ENCODE measurements at places on chromosomes 5 and 9.

DNA sequence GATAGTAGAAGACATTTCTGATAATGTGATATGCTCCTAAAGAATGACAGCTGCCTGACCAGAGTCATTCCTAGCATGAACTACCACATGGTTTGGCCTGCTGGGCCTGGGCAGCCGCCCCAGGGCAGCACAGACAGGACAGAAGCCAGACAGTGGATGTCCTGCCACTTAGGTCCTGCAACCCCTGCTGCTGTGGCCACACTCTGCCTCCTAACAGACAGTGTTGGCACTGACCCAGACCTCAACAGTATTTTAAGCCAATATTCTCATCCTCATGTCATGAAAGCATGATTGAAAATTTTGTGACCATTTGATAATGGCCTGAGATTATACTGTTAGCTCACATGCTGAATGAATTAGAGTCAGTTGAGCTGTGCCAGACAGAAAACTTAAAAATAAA lies 15.8 kb downstream of the CENPP start:
- no peak for DNase-seq

DNA sequence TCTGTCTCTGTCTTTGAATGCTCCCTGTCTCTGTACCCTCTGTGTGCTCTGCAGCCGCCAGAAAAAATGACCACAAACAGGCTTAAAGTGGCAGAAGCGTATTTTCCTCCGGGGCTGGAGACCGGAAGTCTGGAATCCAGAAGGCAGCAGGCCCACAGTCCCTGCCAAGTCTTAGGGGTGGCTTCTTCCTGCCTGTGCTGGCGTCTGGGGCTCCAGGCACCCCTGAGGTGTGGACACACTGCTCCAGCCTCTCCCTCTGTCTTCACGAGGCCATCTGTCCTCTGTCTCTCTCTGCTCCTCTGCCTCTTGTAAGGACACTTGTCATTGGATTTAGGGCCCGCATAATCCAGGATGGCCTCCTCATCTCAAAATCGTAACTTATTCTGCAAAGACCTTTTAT lies 298.4 kb upstream of the IRX4 start:
- no peak for DNase-seq

- no peak for DNase-seq
These were observed 266.6 kb downstream of the CD180 start for GRCh38 chr5:66929995-66930394.

GRCh38 chr5:118894709-118895108 lies 93.6 kb downstream of the DTWD2 start:
- DNase-seq: no peak

DNA sequence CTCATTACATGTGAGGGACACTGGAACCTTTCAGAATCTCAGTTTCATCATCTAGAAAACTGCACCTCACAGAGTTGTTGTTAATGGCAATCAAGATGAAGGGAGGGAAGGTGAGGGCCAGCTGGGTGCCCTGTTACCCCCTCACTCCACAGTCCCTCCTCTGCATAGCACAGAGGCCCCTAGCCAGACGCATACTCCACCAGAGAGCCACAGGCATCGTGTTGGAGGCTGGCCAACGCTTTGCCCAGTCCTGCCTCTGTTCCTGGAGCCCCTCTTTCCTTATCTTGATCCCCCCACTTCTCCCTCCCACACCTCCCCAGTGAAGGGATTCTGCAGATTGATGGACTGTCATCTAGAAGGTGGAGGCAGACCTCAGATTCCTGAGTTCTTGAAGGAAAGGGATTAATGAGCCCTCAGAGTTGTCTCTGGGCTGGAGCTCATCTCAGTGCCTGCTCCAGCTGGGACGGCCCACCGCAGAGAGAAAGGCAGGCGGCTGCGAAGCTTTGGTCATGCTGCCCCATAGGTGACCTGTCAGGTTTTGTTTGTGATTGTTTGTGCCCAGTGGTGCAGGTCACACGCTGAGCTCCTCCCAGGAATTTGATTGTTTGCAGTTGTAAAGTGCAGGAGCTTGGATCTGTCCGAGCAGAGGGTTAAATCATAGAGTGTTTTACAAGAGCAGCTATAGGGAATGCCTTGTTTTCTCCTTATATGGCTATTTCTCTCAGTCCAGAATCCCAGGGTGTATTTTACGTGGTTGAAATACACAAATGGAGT lies 487.3 kb downstream of the CCDC171 start:
- no peak for DNase-seq

GRCh38 chr5:169860585-169860984 lies 119.7 kb downstream of the INSYN2B start:
- DNase-seq: no peak

- no peak for DNase-seq
These were observed 341.6 kb downstream of the ZNF608 start for GRCh38 chr5:124404796-124405195.

DNA sequence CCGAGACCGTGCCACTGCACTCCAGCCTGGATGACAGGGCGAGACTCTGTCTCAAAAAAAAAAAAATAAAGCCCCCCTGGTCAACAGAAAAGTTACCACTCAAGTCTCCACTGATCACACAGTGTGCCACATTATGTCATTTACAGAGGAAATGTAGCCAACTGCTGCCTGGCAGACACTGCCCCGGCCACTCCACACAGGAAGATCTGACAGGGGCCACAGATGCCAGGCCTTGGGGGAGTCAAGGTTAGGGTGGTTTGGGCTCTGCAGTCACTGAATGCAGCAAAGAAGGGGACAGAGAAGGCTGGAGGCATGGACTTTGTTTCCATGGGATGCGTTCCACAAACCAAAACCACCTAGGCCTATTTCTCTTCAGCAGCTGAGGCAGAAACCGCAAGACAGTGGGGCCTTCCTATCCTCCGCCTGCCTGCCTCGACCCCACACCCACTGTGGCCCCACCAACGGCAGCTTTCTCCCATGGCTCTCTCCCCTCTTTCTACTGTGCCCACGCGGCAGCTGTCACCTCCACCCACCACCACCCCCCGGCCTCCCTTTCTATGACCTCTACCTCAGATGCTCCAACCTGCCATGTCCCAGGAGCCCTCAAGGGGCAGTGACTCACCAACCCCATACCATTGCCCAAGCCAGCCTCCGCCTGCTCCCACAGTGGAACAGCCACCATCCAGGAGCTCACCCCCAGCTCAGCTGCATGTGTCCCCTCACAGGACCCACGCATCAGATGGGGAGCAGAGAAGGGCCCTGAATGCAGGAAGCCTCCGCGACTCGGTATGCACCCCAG lies 12.4 kb downstream of the IPPK start:
- DNase-seq: no peak

DNA sequence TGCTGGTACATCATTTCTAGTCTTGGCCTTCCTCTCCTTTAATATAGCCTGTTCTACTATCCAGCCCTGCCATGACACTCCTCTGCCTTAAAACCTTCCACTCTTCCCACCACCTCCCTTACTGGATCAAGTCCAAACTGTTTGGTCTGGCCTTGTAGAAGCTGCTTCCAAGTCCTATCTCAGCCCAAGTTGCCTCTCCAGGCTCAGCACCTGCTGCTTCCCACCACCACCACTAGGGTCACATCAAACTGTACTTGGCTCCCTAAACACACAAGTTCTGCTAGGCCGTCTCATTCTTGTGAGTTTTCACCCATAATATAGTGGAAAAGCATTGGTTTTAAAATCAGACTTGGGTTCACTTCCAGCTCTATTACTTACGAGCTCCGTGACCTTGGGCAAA lies 1.4 kb downstream of the NDUFA8 start:
- DNase-seq: no peak

GRCh38 chr5:146533260-146533857 lies 17.4 kb upstream of the GPR151 start:
- peak; percentile 27 for DNase-seq

DNA sequence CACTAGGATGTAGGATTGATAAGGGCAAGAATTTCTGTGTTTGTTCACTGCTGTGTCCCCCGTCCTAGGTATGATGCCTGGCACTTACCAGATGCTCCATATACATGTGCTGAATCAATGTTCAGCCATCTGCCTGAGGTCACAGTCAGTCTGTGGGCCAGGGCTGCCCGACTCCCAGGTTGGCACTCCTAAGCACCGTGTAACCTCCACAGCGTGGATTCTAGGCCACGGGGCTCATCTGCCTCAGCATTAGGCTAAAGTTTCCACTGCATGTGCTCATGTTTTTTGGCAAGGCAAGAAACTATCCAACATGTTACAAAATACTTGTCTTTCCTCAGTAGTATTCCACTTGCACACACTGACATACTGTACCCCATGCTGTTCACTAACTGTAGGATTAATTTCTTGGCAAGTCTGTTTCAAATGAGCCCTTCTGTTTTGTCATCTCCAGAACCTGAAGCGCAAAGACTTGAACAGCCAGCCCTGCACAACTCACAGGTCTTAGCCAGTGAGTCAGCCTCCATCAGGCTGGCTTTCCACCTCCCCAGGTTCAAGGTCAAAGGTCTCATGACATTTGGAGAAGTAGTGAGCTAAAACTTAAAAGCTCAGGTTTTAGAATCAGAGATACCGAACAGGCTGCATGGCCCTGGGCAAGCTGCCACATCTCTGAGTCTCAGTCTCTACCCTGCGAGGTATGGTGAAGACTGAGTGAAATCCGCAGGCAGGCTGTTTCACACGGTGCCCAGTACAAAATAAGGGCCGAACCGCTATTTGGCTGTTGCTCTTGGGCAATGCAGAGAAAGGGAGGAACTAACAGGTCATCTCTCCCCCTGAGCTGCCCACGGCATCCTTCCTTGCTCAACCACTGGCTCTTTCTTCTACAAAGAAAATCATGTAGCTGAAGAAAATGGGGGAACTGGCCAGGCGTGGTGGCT lies 7.2 kb downstream of the TOR1A start:
- no peak for DNase-seq

DNA sequence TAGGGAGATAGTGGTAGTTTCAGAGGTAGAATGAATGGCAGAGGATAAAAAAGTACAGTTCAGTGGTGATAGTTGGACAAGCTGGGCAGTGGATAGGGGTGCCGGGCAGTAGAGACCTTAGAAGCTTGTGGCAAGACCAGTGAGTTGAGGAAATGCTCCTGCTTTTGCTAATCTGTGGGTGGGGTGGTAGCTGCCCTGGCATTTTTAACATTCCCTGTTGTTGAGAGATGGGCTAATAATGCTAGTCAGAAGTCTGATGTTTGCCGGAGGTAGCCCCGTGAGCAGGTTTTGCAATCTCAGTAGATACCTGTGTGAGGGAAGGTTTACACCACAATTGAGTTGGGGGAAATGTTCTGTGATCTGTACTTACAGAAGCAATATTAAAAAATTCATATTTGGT lies 91.1 kb downstream of the TRIO start:
- no peak for DNase-seq

DNA sequence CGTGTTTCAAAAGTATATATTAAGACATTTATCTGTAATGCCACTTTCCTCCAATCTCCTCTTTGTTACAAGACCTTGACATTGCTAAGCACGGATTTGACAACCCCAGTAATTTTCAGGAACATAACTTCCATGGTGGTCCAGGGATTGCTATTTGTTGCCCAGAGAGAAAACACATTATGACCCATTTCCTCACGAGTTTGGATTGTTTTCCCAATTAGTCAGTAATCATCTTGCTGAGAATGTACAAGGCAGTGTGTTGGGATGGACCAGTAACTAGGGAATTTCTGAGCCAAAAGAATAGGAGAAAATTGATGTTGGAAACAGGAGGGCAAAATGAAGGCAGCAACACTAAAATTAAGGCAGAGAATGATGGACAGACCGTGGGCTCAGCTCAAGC lies 574.1 kb downstream of the EBF1 start:
- DNase-seq: no peak

DNA sequence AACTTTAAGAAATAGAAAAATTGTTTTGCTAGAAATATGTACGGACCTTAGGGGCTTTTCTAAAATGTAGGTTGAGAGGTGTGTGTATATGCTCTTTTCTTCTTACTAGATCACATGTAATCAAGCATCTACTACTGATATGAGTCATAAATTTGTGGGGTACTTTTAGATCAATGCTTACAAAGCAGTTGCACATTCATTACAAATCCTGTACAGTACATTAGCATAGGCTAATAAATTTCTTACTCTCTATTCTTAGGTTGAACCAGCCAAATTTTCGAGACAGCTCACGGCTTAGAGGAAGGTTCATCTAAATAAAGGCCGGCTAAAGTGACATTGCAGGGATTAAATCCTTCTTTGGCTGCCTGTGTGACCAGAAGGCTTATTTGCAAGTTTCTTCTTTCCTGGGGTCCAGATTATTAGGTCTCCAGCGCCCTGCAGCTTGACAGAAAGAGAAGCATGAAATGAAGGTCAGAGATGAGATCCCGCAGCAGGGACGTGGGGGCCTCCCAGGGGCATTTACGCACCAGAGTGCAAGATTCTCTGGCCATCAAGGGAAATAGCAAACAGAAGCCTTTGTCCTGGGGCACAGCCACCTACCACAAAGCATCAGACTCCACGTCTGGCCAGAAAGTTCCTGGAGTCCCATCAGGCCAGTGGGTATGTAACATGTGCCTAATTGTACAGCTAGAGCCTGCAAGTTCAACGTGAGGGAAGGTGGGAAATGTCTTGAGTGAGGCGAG lies 53.0 kb downstream of the NIM1K start:
- DNase-seq: no peak

GRCh38 chr9:136138566-136138965 lies 19.9 kb upstream of the TMEM250 start:
- no peak for DNase-seq

DNA sequence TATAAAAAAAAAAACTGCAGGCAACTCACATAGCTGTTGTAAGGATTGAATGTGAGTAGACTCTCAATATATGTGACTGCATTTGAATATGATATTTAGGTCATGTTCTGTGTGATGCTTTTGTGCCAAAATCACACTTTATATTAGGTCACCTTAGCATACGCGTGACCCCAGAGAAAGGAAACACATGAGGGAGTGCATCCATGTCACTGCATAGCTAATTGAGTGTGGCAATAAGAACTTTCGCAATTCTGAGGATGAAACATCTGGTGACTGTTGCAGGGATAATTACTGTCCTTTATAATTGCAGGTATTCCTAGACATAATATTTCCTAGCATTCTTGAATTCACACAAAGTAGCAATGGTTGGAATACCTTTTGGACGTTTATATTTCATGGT lies 459.5 kb upstream of the KLF4 start:
- no peak for DNase-seq

DNA sequence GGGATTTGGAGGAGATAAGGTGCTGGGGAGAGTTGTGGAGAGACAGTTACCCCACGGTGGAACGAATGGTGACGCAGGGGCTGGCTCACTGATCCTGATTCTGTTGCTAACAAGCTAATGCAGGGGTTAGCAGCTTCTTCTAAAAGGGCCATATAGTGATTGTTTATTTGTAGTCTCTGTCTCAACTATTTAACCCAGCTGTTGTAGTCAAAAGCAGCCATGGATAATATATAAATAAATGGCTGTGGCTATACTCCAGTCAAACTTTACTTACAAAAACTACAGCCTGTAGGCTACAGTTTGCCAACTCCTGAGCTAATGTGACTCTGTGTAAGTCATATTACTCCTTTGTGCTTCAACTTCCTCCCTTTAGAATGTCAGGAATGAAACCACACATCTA lies 21.8 kb downstream of the STOM start:
- no peak for DNase-seq
